HCT116 (cell line): ENCODE measurements at places on chromosomes 4 and X. TPM values are rescaled to one million over a fixed set of nuclear protein-coding genes. Genes with fewer than 3 reads are reported as not detected.

GRCh38 chr4:110195561-110196205, 2.7 kb downstream of the ELOVL6 start:
- DNase-seq = no peak

The ENPP6 gene
- not detected for total RNA-seq

The PPP2R2C gene
- 32.9 TPM for total RNA-seq

DNA sequence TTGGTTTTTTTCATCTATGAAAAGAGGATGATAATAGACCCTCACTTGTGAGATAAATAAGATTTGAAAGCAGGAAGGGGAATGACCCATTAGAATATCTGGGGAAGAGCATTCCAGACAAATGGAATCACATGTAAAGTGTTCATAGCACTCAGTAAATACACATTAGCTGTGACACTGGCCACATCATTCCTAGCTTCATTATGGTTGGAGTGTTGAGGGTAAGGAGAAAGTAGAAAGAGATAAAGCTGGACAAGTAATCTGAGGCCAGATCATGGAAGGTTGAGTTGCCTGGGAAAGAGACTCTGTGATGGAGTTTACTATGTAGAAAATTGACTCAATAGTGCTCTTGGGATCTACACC, 6.9 kb upstream of the PGRMC1 start:
- DNase-seq = no peak

The CNKSR2 gene
- total RNA-seq = not detected

DNA sequence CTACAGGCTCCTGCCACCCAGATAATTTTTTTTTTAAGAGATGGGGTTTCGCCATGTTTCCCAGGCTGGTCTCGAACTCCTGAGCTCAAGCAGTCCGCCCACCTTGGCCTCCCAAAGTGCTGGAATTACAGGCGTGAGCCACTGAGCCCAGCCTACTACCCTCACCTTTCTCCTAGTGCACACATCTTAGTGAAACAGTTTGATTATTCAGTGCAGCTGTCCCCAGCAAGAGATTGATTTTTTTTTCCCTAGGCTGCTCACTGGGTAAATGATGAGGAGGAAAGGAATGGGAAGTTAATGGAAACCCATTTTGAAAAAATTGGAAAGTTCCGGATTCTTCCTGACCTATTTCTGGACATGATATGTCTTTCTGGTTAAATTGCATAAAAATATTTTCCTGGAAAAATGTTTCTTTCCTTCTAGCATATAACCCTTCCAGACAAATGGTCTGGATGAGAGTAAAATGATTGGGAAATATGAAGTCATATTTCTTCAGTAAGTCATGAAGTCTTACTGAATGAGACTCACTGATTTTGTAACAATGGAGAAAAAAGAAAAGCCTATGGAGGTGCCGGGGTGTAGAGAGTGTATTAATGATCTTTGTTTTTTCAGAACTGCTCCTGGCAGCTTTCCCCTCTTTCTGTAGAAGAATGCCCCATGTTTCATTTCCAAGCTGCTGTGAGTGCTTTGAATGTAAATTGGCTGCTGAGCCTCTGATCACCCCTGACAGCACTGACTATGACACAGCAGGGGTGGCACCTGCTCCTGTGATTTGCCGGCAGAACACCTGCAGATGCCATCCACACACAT, 19.5 kb upstream of the ZNF41 start:
- DNase-seq = no peak
